ENCODE measurements at places on chromosomes 6 and 20.

DNA sequence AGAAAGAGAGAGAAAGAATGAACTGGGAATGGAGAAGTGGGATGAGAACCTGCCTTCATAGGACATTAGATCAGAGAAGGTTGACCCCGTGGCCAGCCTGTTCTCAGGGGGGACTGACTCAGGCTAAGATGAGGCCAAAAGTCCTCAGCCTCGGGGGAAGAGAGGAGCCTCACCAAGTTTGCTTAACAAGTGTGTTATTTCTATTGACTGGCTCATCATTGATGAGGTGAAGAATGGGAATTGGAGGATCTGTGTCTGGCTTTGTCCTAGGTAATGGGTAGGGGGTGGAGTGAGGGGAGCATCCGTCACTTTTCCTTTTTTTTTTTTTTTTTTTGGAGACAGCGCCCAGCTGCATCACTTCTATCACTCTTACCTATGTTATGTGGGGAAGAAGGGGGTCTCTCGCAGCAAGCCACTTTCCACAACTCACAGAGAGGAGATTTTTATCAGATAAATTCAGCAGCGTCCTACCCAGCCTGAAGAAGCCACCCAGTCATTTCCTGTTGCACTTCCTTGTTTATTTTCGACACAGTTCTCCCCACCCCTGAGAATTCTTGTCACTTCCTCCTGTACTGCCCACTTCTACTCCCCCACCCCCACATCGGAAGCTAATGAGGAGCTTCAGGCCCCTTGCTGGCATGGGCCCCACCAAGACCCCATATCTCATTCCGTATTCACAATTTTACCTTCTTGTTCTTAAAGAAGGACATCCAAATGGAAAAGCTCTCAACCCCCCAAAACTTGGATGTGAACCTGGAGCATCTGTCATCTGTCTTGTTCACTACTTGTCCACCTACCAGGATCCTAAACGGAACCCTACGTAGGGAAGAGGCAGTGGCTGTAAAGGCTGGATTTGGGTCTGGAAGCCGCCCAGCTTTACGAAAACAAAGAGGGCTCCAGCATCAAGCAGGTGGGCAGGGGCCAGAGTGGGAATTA, 2.8 kb upstream of the RNASET2 start:
- DNase-seq = no peak

- no peak for DNase-seq
Measured at GRCh38 chr6:13922750-13923149, 2.0 kb upstream of the RNF182 start.

GRCh38 chr6:3631877-3632276, 119.6 kb downstream of the PXDC1 start:
- no peak for DNase-seq

DNA sequence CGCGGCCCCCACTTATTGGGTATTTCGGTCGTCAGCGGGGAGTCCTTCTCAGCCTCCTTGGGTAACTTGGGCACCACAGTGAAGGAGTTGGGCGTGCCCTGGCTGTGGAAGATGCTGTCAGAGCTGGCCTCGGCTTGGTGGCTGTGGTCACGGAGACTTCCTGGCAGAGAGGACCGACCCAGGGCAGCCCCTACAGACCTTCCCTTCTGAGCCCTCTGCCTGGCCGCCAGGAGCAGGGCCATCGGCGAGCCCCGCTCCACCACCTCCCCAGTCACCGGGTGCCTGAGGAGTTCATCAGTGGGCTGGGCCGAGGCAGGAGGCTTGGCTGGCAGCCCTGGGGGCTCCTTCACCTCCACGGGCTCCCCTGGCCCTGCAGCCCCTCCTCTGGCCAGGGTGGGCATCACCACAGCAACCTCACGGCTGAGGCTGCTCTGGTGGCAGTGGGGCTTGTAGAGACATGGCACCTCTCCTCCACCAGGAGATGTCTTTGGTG, 37.2 kb downstream of the C6orf132 start:
- no peak for DNase-seq

DNA sequence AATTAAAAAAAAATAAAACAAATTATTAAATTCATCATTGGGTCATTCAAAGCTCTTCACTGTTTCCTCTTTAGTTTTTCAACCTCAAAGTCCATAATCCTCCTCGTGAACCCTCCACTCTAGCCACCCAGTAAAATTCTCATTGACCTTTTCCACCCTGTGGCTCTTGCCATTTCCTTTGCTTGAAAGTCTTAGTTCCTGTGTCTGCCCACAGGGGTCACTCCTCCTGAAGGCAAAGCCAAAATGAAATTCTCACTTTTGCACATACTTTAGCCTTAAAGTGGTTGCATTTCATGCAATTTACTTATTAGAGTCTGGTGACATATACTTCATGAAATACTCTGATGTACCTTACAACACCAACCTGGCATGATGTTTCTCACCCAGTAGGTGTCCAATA, 263.7 kb downstream of the BMP2 start:
- DNase-seq = no peak

- DNase-seq = peak; percentile 73
Measured at GRCh38 chr6:56955171-56956155, 556 bp downstream of the BEND6 start.

DNA sequence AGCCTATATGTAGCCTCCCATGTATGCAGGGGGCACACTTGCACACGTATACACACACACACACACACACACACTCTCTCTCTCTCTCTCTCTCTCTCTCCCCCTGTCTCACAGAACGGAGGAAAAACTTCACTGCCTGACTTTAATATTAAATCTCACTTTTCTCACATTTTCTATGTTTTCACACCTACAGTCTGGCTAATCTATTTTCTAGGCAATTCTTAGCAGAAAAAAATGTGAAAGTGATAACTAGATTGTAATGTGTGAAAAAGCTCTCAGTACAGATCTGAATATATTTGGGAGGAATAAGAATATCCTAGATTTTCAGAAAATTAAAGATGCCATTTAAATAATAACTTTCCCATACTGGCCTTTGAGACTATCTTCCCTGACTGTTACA, 120.9 kb downstream of the MCHR2 start:
- DNase-seq = no peak

DNA sequence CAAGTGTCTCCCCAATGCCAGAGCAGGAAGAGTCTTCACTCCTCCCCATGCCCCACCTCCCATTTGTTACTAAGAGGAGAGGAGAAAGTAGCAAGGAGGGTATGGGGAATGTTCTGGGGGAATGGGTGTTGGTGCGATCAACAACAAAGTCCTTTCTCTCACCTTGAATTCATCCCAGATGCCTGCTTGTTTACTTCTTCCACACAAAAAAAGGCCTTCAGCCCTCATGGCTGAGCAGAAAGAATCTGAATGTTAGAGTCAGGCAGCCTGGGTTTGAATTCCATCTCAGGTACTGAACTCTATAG, 9.9 kb downstream of the MOG start:
- no peak for DNase-seq

- DNase-seq = peak; percentile 66
Measured at GRCh38 chr6:44221291-44221960, 2.0 kb upstream of the SLC29A1 start.
